ENCODE measurements at places on chromosomes 6 and 20. TPM values are rescaled to one million over a fixed set of nuclear protein-coding genes. Genes with fewer than 3 reads are reported as not detected.

GRCh38 chr20:34385464-34385863, 22.4 kb downstream of the ITCH start:
- DNase-seq = no peak

SPDEF gene
- not detected for total RNA-seq

IDH3B gene
- total RNA-seq = 277 TPM

GRCh38 chr6:145427232-145427631, 308.1 kb downstream of the EPM2A start:
- DNase-seq = no peak

- peak; percentile 63 for DNase-seq
Observed at GRCh38 chr20:50270569-50270968, 79.9 kb downstream of the CEBPB start.

SLC22A23 gene
- 5.4 TPM for total RNA-seq

- no peak for DNase-seq
Observed at GRCh38 chr6:168128631-168129291, 49.7 kb upstream of the FRMD1 start.

GRCh38 chr6:157227202-157228166, 95.8 kb downstream of the TMEM242 start:
- no peak for DNase-seq

NKX2-2 gene
- not detected for total RNA-seq

GRCh38 chr20:21583486-21584168, 69.8 kb upstream of the NKX2-2 start:
- DNase-seq = no peak

- DNase-seq = no peak
Observed at GRCh38 chr20:46121184-46121930, 3.2 kb downstream of the CD40 start.

MYBL2 gene
- total RNA-seq = 0.78 TPM

DNA sequence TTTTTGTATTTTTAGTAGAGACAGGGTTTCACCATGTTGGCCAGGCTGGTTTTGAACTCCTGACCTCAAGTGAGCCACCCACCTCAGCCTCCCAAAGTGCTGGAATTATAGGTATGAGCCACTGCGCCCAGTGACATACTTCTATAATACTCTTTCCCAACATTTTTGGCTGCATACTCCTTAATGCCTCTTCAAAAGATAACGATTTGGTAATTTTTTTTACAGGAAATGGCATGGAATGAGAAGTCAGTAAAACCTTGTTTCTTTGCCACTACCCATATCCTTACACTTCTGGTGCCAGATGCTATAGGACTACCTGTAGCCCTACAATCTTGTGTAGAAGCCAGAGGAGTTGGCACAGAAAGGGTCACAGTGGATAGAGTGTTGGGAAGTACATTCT, 41.4 kb upstream of the SGK1 start:
- no peak for DNase-seq

DNA sequence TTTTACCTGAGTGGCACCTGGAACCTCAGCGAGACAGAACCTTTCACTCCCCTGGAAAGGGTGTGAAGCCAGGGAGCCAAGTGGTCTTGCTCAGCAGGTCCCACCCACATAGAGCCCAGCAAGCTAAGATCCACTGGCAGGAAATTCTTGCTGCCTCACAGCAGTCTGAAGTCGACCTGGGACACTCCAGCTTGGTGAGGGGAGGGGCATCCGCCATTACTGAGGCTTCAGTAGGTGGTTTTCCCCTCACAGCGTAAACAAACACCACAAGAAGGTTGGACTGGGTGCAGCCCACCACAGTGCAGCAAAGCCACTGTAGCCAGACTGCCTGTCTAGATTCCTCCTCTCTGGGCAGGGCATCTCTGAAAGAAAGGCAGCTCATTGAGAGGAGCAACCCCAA, 134.7 kb upstream of the RSPO3 start:
- no peak for DNase-seq

SLC25A27 gene
- total RNA-seq = 11.7 TPM

DNA sequence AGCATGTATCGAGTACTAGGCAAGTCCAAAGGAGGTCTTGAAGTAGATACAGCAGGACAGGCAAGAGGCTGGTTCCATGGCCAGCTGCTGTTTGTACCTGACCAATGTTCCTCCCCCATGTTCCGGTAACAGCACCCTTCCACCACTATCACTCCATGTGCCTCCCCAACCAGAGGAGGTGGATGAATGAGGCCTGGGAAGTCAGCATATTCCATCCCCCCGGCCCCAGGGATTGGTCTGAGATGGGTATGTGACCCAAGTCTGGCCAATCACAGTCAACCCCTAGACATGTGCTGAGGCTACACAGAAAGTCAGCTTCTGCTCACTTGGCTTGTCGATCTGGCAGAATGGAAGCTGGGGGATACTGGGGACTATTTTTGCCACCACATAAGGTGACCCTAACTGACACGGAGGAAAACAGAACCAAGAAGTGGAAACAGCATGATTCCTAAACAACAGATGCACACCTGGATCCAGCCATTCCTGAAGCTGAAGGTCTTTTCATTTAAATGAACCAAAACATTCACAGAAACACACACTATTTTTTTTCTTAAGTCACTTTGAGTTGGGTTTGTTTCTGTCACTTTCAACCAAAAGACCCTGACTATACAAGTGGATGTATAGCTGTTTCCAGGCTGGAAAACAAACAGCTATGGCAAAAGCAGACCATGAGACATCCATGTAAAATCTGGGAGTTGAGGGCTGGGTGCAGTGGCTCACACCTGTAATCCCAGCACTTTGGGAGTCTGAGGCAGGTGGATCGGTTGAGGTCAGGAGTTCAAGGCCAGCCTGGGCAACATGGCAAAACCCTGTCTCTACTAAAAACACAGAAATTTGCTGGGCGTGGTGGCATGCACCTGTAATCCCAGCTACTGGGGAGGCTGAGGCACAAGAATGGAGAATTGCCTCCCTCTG, 70.4 kb upstream of the PTPN1 start:
- DNase-seq = no peak

BPI gene
- total RNA-seq = 0.11 TPM

PGC gene
- total RNA-seq = not detected

DNA sequence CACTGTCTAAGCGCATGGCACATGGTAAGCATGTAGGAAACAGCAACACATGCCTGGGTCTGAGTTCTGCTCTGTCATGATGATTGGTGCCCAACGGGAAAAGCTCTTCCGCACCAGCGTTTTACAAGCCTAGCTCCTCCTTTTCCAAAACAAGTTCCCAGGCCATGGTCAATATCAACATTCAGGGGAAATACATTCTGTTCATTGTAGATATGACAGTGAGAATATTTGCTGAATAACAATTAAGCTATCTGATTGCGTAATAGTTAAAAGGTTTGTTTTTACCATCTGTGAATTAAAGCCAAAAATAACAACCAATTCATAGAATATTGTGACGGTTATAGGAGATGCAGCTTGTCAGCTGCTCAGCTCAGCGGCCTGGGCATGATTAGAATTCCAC, 404.3 kb upstream of the SLC35B3 start:
- DNase-seq = no peak

DNA sequence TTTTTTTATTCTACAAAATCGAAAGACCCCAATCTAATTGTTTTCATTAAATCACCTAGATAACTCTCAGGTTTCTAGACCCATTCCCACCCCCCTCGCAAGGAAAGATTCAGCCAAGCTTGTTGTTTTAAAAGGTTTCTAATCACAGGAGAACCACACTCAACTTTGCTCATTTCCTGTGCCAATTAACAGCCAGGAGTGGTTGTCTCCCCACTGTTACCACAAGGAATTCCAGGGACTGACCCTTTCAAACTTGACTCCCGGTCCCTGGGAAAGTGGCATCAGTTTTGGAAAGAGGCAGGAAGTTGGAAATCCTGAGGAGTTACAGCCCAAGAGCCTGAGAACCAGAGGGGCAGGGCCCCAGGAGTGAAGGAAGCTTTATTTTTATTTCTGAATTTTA, 561.3 kb upstream of the JAG1 start:
- no peak for DNase-seq

DNA sequence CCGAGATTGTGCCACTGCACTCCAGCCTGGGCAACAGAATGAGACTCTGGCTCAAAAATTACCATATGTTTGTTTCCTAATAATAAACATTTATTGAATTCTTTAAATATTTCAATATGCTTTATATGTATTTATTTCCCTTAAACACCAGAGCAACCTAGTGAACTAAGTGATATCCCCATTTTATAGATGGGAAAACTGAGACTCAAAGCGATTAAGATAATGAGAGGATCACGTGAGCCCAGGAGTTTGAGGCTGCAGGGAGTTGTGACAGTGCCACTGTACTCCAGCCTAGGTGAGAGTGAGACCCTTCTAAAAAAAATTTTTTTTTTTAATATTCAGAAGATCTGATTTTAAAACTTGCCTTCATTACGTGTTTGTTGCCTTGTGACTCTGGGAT, 19.4 kb upstream of the CARMIL1 start:
- no peak for DNase-seq

DNA sequence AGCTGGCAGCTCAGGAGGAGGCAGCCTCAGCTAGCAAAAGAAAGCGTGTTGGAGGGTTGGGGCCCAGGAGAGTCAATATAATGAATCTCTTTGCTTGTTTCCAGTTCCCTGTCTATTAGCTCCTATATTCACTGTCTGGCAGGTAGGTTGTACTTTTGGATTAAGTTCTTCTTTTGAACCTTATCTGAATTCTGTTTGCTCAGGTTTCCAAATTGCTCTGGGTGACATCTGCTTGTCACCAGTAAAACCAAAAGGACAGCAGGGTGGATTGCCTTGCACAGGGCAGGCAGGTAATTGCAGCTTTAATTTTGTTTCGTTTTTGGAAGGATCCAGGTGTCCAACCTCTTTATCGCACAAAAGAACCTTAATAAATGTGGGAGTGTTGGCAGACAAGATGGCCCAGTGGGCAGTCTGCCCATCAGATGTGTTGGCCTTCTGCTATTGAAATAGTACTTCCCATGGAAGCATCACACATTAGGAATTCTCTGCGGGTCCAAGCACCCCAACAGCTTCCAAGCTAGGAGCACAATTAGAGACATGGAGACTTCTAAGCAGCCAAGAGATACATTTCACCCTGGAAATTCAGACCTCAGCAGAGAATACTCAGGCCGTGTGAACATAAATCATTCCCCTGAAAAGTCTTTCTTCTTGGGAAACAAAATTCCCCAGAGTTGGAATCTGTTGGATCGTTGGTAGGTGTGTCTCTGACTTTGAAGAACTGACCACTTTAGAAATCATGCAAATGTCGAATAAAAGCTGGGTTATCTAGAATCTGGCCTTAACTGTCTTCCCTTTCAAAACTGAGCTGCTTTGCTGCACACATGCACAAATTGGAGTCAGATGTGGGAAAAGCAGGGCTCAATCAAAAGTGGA, 286.9 kb upstream of the BMP2 start:
- no peak for DNase-seq

LAMP5 gene
- total RNA-seq = not detected

- DNase-seq = no peak
Observed at GRCh38 chr6:167446971-167447370, 122.1 kb downstream of the TTLL2 start.

MDFI gene
- total RNA-seq = 1.1 TPM

GRCh38 chr20:37327748-37328147, 18.2 kb upstream of the SRC start:
- DNase-seq = peak; percentile 90

GRCh38 chr6:29553268-29554057, 6.1 kb downstream of the UBD start:
- peak; percentile 86 for DNase-seq

DNA sequence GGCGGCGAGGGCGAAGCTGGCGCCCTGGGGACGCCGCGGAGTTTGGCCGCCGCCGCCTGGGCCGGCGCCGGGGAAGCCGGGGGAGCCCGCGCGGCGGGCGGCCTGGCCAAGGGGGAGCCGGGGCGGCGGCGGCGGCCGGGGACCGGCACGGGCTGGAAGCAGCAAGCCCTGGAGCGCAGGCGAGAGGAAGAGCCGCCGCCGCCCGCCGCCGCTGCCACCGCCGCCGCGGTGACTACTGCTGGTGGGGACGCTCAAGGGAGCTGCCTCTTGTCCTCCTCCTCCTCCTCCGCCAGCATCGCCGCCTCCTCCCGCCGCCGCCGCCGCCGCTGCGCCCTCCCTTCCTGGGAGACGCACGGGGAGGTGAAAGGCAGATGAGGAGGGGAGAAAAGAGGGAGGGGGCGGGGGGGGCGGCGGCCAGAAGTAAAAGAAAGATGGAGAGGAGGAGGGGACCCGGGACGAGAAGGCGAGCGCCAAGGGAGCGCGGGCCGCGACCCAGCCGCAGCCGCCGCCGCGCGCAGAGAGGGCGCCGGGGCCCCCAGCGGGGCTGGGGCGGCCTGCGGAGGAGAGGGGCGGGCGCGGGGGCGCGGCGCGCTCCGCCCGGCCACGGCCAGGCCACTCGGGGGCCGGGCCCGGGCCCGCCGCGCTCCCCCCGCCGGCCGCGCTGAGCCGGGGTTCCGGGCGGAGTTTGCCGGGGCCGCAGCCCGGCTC, 846 bp downstream of the PDE10A start:
- peak; percentile 57 for DNase-seq

GRCh38 chr20:62303340-62304226, 786 bp downstream of the ADRM1 start:
- no peak for DNase-seq

RAMACL gene
- 1.3 TPM for total RNA-seq

DNA sequence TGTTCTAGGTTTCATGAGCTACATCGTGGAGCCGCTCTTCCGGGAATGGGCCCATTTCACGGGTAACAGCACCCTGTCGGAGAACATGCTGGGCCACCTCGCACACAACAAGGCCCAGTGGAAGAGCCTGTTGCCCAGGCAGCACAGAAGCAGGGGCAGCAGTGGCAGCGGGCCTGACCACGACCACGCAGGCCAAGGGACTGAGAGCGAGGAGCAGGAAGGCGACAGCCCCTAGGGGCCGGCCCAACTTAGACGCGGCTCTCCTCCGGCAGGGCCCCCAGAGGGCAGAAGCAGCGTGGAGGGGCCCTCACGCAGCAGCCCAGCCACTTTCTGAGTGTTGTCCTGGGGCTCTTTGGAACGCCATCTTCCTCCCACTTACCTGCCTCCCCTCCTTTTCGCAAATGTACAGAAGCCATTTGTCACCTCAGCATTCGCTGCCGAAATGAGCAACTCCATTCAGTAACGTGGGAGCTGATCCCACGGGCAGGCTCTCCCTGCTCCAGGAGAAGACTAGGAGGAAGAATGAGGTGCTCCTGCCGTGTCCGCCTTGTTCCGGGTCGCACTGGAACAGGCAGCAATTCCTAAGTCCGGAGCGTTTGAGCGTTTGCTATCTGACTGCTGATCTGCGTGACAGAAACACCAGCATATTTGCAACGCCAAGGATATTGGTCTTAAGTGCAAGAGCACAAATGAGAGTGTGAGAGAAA, 58.4 kb downstream of the MTFR2 start:
- DNase-seq = no peak

DNA sequence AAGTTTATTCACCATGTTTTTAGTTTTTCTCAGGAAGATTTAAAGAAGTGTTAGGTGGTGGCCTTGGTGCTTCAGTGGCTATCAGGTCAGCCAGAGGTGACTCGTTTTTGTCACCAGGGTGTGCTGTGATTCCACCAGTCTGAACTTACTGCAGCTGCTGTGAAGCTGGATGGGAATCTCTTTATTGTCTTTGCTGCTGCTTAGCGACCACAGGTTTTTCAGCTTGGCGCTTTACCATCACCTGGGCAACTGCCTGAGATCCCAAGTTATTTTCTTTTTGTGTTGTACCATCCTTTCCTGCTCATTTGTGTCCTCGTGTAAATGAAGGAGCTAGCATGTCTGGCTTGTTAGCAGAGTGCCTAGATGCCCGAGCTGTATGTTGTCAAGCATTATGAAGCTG, 146.9 kb downstream of the MACROD2 start:
- no peak for DNase-seq

NT5E gene
- 4.2 TPM for total RNA-seq

ADGB gene
- total RNA-seq = not detected

PTGIS gene
- total RNA-seq = 26.9 TPM

- DNase-seq = no peak
Observed at GRCh38 chr6:131523988-131524673, 48.9 kb upstream of the ARG1 start.

All from Right ventricle myocardium superior (tissue), 1 donor.